ENCODE measurements at places on chromosomes 12 and 14.

DNA sequence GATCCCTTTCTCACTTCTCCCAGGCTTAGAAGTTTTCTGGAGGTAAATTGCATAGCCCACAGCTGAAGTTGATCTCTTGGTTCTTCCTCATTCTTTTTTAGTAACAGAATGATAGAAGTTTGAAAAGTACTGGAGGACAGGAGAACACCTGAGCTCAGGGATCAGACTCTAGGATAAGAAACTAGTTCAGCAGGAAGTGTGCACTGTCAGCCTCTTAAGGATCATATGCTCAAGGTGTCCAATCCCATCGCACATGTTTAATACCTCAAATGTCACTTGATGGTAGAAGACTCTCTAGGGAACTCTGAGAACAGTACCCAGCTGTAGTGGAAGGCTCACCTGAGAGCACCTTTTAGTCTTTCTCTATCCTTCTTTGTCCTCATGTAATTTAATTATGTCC, 14.7 kb upstream of the LIMA1 start:
- no peak for DNase-seq

DNA sequence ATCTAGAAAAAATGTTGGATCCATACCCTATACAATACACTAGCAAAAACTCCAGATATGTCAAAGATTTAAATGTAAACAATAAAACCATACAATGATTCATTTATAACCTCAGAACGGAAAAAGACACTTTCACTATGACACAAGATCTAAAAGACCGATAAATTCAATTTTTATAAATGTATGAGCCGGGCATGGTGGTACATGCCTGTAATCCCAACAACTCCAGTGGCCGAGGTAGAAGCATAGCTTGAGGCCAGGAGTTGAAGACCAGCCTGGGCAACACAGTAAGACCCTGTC, 2.5 kb upstream of the SOS2 start:
- no peak for DNase-seq

GRCh38 chr14:57869617-57870016, 3.7 kb upstream of the SLC35F4 start:
- no peak for DNase-seq

DNA sequence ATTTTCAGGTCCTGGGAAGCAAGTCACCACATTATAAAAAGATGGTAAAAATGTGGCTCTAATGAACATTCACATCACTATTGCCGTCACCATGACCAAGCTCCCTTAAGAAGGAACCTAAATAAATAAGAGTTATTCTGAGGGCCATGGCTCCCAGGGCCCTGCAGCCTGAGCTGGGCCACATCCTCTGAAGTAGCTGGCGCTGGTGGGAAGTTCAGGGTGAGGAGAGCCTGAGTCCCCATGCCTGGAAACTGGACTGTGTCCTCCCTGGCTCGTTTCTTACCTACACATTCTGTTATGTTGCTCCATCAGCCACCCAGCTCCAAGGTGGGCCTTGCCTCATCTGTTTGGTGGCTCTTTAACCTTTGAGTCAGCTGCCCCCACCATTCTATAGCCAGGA, 42.5 kb downstream of the TSPAN11 start:
- DNase-seq: no peak

GRCh38 chr12:27913999-27914614, 58.4 kb downstream of the PTHLH start:
- DNase-seq: no peak

DNA sequence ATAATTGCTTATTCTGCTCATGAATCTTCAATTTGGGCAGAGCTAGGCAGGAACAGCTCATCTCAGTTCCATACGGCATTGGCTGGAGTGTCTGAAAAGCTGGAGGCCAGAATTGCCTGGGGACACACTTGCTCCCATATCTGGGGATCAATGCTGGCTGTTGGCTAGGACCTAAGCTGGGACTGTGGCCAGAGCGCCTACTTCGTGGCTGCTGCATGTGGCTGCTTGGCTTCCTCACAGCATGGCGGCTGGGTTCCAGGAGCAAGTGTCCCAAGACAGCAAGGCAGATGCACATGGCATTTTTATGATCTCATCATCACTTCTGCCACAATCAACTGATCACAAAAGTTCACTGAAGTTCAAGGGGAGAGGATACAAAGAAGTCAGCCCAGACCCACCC, 200.2 kb downstream of the TTC8 start:
- DNase-seq: no peak

DNA sequence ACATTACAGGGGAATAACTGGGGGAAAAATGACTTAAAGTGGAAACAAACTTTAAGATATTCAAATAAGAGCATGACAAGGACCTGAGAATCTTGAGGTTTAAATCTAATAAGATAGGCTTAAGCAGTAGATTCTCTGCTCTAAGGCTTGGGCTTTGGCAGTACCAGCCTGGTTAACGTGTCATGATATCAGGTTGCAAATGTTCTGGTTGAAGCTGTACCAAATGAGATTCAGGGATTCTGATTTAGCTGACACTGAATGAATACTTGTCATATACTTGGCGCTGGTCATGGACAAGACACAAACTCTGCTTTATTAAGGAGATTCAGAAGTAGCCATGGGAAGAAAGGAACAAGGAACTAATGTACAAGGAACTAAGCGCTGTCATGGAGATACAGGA, 6.1 kb downstream of the TCP11L2 start:
- no peak for DNase-seq

DNA sequence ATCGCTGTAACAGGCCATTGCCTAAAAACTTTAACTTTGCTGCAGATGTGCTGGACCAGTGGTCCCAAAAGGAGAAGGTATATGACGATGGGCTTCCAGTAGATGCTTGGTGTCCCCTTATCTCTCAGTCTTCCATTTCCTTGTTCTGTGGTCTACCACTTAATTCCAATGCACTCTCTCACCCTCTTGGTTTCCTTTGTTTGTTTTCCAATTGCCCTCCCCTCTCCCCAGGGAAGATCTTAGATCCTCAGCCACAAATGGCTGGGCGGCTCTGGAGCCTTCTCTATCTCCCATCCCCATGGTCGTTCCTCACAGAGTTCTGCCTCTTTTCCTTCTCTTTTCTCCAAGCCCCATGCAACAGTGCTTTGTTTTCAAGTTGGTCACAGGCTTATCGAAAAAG, 584 bp downstream of the ACSM4 start:
- DNase-seq: no peak

DNA sequence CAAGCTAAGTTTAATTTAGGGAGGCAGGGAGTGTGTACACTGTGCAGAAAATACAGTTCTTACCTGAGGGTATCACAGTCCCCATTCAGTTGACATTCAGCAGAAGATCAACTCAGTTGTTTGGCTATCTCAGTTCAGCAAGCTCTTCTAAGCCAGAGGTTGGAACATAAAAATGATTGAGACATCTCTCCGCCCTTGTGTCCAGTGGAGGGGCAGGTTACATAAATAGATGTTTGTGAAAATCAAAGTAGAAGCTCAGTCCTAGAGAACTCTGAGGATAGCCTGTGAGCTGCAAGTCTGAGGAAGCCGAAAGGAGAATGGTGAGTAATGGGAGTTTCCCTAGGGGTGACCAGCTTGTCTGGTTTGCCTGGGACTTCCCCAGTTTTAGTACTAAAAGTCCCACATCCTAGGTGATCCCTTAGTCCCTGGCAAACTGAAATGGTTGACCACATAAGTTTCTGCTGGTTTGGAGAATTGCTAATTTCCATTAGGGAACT, 251.4 kb upstream of the ATP2B1 start:
- DNase-seq: no peak

- peak; percentile 17 for DNase-seq
Observed at GRCh38 chr12:45703942-45704341, 25.6 kb upstream of the ARID2 start.

- no peak for DNase-seq
Observed at GRCh38 chr12:11542599-11542998, 106.9 kb upstream of the ETV6 start.
